Activated CD8-positive, alpha-beta T cell treated with anti-CD3 and anti-CD28 coated beads, Interleukin-2, amount 10 ng/mL, durations not matched to agents 7 days and 5 days (primary cell): ENCODE measurements at places on chromosomes 2 and 18.

DNA sequence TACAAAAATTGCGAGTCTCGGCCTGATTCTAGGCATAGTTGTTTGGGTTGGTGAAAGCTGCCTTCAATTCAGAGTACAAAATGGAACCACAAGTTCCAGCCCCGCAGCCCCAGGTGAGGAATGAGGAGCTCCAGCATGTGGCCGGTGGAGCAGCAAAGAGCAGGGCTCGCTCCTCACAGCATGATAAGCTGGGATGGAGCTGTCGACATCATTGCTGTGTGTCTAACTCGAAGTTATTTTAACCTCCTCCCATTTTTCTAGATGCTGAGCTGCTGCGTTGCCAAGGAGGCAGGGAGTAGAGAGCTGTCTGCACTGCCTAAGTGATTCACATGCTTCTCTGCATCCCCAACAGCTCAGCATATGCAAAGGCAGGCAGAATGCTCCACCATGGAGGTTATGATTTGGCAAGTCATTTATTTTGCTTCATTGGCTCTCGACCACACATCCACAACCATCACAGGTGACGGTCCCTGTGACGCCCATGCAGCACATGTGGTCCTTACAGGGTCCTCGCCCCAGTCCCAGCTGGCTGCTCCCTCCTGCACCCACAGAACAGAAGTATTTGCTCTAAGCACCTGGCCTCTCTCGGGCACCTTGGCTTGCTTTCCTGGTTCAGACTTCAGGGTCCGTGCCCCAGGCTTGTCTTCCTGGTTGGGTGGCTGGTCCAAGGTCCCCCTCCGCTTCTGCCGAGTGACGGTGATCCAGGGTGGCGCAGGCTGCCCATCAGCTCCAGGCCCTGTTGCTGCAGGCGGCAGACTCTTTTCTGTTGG, 66.0 kb upstream of the MGAT4A start:
- DNase-seq, result no peak

- no peak for DNase-seq
These were observed 26.6 kb upstream of the CATIP start for GRCh38 chr2:218329826-218330593.

DNA sequence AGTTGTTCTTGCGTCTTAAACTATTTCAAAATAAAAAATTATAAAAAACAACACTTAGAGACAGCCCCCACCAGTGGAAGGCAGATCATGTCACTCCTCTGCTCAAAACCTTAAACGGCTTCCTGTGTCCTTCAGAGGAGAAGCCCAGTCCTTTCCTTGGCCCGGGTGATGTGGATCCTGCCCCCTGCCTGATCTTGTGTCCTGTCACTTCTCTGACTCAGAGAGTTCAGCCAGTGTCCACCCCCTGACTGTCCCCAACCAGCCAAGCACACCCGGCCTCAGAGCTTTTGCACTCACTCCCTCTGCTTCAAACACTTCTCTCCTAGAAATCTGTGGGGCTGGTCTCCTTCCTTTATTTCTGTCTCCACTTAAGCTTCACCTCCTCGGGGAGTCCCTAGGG, 35.4 kb downstream of the TOGARAM2 start:
- DNase-seq, result no peak

DNA sequence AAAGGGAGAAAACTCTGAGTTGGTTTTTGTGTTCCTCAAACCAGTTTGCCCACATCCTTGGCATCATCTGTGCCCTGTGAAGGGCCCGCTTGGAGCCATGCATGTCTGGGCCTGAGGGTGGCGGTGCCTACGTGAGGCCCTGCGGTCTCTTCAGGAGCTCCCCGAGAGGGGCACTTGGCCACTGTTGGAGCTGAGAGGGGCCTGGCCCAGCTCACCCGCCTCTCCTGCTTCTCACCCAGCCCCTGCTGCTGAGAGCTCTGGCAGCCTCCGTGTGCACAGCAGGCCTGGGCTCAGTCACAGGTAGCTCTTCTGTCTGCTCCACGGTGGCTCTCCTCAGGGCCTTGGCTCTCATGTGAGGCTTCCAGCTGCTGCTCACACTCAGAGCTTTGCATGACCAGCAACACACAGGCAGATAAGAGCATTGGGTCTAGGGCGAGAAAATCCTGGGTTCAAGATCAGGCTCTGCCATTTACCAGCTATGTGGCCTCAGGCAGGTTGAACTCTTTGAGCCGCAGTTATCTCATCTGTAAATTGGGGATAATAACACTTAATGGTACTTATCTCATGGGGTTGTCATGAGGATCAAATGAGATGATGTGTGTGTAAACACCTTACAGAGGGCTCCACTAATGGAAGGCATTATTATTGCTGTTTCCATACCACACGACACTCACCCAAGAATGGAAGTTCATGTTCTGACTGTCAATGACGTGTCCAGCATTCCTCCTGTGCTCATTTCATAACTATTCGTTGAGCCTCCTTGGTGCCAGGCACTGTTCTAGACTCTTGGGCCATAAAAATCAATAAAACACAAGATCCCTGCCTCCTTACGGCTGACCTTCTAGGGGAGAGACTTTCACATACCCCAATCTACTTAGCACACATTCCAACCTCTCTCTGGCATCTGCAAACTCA, 41.6 kb upstream of the PLB1 start:
- no peak for DNase-seq

- DNase-seq, result no peak
These were observed 667 bp downstream of the GFPT1 start for GRCh38 chr2:69386360-69386759.

GRCh38 chr2:126839796-126840195, 58.9 kb upstream of the TEX51 start:
- no peak for DNase-seq

DNA sequence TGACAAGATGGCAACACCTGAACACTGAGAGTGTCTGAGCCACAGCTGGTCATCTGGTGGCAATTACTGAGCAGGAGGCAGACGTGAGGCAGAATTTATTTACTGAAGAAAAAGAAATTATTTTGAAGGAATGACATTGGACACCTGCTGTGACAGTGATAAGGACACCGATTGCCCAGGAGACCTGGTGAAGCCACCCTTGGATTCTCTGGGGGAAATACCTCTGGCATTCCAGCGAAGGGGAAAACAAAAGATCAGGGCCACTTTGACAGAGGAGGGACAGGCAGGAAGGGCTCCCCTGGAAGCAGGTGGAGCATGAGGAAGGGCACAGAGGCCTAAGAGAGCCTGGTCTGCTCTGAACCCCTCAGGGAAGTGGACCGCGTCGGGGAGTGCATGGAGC, 85.4 kb upstream of the ALPP start:
- no peak for DNase-seq

DNA sequence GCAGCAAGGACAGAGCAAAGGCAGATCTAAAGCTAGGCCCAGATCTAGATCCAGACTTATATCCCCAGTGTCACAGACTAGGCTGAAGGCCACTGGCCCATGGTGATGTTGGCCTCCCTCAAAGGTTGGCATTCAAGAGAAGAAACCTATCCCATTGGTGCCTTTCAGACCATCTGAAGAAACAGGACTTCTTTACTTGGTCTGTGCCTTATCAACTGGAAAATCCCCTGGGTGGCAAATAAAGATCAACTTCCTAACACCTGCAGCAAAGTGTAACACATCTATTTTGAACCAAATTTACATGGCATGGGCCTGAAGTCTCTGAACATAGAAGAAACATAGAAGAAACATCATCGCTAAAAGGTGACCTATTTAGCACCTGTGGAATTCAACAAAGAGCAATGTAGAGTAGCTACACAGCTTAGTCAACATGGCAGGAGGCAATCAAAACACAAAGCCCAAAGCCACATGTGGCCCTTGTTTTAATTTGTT, 35.8 kb downstream of the METTL4 start:
- no peak for DNase-seq

DNA sequence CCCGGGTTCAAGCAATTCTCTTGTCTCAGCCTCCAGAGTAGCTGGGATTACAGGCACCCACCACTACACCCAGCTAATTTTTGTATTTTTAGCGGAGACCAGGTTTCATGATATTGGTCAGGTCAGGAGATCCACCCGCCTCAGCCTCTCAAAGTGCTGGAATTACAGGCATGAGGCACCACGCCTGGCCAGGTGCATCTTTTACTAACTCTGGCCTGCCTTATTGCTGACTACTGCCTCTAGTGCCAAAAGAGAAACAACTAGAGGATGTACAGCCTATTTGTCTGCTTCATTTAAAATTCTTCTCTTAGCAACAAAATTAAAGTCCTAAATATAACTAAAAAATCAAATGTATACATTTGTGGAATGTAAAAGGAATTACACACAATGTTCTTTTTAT, 115.4 kb downstream of the BMPR2 start:
- DNase-seq, result no peak

DNA sequence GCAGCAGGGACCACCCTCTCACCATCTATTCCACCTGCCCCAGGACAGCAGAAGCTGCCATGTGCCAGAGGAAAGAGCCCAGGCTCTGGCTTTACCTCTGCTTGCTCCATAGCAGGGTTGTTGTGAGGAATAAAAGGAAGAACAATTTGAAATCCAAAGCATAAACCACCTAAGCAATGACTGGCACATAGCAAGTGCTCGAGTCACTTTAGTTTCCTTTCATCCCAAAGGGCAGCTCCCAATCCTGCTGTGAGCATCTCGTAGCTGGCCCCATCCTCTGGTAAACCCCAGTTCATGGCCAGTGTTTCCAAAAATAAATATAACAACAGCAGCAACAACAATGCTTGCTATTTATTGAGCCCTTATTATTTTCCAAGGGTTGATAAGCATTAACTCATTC, 923.5 kb downstream of the EPHA4 start:
- DNase-seq, result no peak

DNA sequence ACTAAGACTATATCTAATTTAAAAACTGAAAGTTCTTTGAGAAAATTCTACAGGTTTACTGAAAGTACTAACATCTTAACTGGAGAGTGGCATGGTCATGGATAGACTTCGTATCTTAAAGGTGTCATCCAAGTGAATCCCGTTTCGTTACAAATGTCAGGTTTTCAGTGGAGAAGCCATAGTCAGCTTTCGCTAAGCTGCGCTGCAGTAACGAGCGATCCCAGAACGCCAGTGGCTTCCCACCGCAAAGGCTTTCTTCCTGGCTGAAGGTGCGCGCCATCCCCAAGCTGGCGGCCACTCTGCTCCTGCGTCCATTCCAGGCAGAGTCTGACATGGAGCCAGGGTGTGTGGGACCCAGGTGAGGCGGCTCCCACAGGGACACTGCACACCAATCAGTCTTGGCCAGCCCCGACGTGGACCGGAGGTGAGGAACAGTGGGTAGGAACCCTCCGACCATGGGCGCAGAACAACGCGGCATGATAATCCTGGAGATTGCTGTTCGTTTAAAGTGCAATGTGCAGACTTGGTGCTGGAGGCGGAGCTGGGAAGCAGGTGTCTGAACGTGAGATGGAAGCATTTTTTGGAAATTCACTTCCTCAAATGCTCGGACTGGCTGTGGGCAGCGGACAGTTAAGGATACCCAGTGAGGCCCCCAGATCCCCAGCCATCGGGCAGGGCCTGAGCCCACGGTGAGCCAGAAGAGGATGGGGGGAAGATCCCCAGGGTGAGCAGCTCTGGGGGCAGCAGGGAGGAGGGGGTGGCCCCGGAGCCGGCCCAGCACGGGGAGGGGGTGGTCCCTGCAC, 27.8 kb upstream of the KCNG2 start:
- DNase-seq, result no peak

DNA sequence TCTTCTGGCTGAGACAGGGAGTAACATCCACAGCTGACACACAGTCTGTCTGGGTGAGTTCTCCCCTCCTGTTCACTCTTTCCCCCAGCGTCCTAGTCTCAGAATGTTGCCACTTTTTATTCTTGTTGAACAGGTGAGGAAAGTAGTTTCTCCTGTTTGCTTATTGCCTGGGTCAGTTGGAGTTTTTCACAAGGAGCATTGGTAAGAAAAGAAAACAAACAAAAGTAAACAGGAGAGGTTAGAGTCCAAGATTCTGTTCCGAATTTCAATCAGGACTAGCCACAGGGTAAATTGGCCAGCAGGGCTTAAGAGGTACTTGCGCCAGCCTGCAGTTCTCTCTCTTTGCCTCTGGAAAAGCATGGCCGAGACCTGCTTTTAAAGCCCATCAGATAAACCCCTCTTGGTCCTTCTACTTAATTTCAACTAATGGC, 255.0 kb upstream of the EPAS1 start:
- no peak for DNase-seq

DNA sequence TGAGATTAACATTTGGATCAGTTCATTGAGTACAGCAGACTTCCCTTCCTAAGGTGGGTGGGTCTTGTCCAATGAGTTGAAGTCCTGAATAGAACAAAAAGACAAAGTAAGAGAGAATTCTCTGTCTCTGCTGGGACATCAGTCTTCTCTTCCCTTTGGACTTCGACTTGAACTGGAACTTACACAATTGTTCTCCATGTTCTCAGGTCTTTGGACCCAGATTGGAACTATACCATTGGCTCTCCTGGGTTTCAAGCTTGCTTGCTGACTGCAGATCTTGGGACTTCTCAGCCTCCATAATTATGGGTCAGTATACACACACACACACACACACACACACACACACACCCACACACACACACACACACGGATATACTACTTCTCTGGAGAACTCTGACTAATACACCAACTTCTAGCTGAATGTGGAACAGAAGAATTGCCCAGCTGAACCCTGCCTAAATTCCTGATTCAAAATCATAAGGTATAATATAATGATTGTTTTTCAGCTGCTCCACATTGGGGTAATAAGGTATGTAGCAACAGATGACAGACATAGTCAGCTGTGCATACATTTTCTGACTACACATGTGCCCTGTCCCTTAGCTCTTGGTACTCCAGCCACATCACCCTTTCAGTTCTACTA, 214.0 kb downstream of the TGIF1 start:
- DNase-seq, result no peak

GRCh38 chr2:138234265-138234664, 267.3 kb upstream of the SPOPL start:
- DNase-seq, result no peak

DNA sequence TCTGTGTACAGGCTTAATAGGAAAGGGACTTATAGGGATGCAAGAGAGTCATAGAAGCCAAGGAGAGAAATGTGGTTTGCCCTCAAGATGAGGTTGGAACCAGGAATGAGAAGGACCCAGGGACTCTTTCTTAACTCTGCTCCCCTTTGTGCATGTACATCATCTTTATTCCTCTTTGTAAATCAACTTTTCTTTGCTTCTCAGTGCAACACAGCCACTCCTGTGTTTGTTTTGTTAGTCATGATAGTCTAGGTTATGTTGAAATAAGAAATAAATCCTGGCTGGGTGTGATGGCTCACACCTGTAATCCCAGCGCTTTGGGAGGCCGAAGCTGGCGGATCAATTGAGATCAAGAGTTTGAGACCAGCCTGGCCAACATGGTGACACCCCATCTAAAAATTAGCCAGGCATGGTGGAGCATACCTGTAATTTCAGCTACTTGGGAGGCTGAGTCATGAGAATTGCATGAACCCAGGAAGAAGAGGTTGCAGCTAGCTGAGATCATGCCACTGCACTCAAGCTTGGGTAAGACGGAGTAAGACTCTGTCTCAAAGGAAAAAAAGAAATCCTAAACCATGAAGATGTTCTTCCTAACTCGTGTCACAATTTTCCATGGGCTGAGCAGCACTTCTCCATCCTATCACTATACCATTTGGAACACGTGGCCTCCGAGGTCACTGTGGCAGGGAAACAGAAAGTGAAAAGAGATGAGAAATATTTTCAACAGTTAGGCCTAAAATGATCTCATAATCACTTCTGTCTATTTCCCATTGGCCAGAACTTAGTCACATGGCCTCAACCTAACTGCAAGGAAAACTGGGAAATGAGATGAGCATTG, 73.0 kb upstream of the TMEM17 start:
- no peak for DNase-seq

GRCh38 chr2:133012847-133013734, 343.1 kb upstream of the LYPD1 start:
- no peak for DNase-seq
